ENCODE measurements at places on chromosomes 12 and 14.

DNA sequence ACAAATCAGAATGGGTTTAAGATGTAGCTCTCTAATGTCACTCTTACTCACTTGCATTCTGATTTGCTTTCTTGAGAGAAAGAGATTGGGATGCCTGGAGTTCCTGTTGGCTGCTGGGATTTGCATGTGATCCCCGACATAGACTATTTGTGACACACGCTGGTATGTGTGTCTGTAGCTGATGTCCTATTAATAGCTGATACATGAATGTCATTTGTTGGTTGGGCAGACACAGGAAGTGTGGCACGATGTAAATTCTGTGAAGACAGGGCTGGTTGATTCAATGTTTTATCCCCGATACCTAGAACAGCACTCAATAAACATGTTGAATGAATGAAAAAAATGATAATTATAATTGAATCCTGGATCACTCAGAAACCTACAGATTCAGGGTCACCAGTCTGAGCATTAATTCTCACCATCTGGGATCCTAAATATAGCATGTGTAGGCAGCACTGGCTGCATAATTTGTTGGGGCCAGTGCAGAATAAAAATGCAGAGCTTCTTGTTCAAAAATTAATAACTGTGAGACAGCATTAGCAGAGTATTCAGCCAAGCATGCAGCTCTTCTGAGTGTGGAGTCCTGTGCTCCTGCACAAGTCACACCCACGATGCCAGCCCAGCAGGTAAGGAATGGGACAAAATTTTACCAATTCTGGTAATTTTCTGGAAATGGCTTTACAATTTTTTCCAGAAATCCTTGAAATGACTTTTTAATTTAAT is 35.5 kb upstream of the SOCS2 start:
- DNase-seq = no peak

DNA sequence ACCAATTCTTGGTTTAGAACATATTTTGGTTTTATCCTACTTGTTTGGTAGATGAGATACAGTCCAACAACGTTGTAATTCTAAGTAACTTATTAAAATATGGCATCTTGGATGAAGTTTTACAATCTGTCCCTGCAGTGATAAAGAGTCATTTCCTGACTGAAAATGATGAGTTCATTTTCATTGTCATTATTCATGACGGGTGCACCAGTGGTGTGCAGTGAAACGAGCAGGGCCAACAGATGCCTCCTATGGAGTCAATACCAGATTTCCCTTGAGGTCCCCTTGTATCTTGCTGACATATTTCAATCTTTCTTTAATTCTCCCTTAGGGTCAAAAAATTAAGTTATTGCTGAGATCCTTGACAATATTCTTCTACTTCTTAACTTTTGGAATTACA is 438.5 kb downstream of the LRIG3 start:
- DNase-seq = no peak

GRCh38 chr12:90631591-90632212 is 323.3 kb downstream of the CCER1 start:
- DNase-seq = no peak

DNA sequence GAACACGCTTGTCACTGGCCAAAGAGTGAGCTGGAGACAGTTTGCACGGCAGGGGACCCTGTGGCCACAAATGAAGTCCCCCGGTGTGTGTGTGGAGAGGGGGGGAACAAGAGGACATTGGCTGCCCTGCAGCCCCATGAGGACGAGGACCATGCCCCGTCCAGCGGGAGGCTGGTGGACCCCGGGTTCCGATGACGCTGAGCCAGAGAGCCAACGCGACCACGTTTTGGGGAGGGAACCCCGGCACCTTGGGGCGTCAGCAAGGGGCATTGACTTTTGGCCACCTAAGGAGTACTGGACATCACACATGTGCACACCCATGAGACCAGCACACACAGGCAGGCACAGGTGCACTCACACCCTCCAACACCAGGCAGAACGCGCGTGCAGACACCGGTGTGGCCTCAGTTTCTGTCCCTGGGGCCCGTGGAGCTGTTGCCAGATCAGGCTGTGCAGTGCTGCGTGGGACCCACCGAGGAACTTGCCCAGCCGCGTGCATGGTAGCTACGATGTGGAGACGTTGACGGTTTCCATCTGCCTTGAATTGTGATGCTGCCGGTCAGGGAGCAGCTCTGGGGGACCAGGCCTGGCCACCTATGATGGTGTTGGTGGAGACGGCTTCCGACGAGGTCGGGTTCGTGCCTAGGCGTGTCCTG is 26.5 kb downstream of the NOC4L start:
- no peak for DNase-seq

DNA sequence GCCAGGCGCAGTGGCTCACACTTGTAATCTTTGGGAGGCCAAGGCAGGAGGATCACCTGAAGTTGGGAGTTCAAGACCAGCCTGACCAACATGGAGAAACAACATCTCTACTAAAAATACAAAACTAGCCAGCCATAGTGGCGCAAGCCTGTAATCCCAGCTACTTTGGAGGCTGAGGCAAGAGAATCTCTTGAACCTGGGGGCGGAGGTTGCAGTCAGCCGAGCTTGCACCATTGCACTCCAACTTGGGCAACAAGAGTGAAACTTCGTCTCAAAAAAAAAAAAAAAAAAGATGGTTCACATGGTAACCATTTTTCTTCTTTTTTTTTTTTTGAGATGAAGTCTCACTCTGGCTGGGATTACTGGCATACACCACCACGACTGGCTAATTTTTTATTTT is 35.3 kb downstream of the SLC2A14 start:
- no peak for DNase-seq

DNA sequence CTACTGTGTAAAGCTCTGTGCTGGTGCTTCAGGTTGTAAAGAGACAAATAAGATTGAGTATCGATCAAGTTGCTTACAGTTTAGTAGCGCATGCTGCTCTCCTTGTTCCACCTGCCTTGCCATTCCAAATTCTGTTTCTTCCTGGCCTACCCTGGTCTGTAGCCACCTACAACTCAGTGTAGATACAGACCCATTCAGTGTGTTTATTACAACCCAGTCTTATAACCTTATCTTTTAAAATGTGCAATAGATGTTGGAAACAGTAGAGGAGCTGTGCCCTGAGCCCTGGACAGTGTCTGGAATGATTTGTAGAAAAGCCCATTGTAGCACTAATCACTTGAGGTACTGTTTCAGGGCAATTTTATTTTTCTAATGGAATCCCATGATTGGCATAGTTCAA is 68.5 kb downstream of the DIP2B start:
- no peak for DNase-seq

DNA sequence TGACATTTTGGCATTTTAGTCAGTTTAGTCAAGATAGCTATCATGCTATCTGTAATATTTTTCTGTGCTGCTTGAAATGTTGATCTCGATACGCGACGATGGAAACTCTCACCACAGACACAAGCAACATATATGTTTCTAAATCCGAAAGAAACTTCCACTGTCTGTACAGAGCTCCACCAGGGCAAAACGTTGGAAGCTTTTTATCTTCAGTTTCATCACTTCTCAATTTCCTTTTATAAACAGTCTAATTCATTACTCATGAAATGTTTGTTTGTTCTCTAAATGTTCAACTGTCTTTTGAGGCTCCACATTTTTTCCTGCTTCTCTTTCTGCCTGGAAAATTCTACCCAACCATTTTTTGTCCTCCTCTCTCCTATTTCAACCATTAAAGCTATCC is 737.6 kb downstream of the SLC16A7 start:
- no peak for DNase-seq
